ENCODE measurements at places on chromosomes 3 and 15. TPM values are rescaled to one million over a fixed set of nuclear protein-coding genes. Genes with fewer than 3 reads are reported as not detected.
A peak's percentile ranks its signal among the peaks of the same experiment; 100 is the strongest.

Gene DLEC1
- not detected for total RNA-seq

Gene GP5
- total RNA-seq: not detected

DNA sequence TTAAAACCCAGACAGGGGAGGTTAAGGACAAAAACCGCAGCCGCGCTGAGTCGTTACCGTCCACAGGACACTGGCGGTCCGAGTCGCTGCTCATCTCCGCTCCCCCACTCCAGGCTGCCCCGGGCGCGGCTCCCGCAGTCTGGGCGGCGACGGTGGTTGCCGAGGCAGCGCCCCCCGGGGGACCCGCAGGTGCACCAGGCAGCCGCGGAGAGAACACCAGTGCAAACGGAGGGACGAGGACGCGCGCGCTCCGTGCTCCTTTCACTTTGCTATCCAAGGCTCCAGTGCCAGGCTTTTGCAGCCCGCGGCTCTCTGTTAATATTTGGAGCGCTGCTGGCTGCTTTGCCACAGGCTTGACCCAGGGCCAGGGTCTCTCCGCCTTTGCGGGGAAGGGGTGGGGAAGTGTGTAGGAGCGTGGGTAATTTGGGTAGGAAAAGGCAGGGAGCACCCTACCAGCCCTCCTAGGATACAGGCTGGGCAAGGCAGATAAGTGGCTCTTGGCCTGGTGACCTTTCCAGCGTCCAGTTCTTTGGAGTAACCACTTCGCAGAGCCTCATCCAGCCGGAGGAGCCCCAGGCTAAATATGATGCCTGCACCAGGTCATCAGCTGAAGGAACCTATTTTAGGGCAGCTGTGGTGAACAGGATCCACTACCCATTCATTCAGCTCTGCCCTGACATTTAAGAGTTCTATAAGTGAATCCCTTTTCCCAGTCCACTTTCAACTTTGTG lies at the start of gene GADL1:
Gene GADL1 (minus strand): TSS at position 141 of the 731 bp plus-strand sequence. CDS start 47 bp downstream, at position 94.
- DNase-seq: peak; percentile 36

Gene MGA
- total RNA-seq: 21.5 TPM

DNA sequence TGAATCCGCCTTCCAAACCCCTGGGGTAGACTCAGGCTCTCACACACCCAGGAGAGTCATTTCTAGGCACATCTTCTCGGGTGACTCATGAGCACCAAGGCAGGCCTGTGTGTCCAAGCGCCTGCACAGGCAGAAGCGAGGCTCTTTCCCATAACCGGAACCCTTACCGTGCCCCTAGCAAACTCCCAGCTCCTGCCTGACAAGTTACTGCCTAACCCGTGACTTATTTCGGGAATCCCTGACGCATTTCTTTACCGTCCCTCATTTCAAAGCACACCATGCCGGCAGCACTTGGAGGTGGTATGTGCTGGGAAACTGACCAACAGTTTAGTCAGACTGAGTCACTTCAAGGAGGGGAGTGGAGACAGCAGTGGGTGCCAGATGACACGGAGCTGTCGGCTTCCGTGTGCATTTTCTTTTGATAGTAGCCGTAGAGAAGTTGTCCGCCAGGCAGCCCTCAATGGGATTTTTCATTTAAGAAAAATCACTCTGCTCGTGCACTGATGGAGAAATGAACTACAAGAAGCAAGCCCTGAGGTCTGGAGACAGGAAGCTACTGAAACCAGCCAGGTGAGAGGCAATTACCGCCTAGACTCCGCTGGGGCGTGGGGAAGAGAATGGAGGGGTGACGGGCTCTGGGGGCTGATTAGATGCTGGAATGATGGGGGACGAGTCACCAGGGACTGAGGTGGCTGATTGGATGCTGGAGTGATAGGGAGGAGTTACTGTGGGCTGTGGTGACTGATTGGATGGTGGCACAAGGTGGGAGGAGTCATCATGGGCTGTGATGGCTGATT lies 17.3 kb upstream of the HRH1 start:
- peak; percentile 94 for DNase-seq

- no peak for DNase-seq
Measured at GRCh38 chr15:96359616-96360521, 29.4 kb downstream of the NR2F2 start.

DNA sequence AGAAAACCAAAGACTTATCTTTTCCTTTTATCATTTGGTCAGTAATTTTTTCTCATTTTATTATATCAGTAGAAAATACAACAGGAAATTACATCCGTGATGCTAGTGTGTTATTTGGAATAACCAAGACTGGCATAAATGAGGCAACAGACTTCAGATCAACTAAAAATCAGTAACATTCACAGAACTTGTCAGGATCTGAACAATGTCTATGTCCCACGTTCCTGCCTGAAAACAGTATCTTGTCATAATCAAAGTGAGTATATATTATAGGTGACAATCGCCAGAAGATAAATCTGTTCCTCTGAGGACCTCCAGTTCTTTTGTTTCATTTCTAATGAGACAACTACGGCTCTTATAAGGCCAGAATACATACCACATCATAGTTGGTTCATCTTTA lies 41.8 kb downstream of the MYH15 start:
- no peak for DNase-seq

DNA sequence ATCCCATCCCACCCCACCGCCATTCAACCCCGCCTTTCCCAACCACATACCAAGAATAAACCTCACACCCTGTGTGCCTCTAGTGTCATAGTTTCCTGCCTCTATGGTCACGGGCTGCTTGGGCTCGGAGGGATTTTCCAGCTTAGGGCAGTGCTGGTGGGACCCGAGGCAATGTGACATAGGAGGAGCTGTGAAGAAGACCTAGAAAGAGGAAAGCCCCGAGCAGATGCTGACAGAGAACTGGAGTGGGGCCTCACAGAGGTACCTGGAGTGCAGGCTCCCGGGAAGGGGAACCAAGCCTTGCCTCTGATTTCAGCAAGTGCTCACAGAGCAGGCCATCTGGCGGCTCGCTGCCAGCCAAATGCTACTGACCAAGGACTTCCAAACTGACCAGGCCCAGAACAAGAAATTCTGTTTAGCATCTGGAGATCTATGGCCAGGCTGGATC lies 27.5 kb downstream of the BHLHE40 start:
- DNase-seq: no peak

DNA sequence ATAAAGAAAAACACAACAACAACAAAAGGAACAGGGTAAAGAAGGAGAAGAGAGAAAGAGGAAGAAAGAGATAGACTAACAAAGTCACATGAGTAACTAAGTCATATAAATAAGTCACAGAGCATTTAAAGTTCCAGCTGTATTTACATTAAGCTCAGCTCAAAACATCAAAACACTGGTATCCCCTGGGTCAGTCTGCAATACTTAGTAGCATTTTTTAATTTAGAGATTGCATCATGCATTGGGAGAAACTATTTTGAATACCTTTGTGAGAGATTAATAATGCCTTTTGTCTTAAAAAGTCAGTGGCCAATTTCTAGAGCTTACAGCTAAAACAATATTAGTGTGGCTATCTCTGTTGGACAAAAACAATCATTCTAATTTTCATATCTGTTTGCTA lies 78.4 kb downstream of the NEK10 start:
- no peak for DNase-seq

DNA sequence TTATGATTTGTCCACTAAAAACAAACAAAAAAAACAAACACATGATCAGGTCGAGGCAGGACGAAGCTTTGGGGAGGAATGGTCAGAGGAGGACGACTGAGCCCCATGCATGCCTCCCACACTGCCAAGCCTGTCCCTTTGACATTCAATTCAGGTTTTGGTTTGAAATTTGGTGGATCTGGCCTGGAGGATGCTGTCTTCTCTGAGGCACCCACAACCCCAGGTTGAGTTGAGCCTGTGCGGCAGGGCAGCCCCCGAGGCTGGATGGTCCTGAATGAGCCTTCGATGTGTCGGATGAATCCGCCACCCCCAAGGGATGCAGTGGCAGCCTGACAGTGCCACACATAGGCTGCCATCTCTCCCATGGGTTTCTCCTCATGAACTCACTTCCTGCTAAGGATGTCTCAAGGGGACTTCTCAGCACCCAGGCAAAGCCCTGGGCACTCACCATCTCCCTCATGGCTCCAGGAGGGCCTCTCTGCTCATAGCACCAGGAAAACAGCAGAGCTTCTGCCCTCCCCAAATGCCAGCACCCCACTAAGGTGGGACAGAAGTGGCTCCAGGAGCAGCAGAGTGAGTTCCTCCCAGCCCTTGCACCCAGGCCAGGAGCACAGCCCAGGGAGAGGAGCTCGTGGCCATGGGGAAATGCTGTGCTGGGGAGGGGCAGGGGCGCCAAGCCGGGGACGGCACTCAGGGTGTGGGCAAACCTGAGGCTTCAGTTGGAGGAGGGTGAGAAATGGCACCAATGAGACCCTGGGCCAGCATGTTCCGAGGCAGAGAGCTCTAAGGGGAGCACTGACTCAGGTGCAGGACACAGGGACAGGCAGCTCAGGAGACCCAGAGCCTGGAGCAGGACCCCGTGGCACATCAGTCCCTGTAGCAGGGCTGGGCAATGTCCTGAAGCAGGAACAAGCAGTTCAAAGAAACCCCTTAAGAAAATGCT lies 18.5 kb downstream of the PRR23E start:
- peak; percentile 29 for DNase-seq

DNA sequence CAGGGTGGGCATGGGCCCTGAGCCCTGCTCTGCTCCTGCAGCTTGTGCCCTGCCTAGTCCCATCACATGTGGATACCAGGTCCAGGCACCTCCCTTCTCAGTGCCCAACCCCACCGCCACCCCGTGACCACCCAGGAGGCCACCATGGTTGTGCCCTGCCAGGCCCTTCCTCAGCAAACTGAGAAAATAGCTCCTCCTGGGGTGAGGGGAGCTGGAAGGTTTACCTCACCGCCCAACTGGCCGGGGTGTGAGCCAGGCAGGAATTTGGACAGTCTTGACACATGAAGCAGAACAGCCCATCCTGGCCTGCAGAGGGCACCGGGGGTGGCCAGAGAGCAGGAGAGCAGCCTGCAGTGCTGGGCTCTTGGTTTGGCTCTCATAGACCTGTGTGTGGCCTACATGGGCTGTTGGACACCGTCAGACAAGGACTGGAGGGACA lies 11.4 kb upstream of the C3orf22 start:
- DNase-seq: no peak

Gene CD276
- 81.2 TPM for total RNA-seq

DNA sequence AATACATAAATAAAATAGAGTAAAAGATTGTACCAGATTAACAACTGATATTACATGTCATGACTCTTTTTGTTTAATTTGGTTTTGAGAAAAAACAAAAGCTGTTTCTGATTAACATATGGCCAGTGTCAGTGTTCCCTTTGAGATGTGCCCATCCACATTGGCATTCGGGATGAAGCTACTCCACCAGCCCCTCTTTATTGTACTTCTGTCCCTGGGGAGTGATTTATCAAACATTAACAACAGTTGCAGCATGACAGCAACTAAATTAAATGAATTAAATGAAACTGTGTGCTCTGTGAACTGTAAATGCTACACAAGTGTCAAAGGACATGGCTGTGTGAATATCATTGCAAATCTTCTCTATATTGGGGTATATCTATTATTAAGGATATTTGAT lies 25.9 kb upstream of the MTMR10 start:
- DNase-seq: no peak

DNA sequence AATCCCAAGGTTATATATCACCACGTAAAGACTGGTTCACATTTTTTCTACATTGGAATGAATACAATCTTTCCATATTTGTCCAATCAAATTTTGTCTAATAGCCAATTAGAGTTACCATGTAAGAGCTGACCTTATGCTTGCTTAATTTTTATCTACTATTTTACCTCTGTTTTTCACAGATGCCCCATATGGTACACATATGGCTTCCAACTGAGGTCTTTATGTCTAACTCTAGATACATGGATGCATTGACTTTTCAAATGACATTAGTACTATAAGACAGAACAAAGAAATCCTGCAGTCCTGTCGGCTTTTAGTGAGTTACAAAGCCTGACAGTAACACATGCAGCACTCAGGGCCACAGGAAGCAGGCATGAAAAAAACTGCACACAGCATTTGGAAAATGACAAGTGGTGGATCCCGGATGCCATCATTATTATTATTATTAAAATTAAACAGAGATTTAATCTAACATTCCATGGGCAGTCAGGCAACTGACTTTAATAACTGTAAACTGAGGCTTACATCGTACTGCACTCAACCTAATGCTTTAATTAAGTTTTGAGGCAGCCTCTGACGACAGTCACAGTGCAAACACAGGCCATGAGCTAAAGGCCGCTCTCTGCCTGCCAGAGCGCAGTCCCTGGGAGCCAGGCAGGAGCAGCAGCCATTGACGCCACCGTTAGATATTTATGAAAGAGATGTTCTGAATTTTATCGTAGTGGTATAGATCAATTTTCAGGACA lies 113.9 kb upstream of the TMCO5A start:
- no peak for DNase-seq

- no peak for DNase-seq
Measured at GRCh38 chr3:110736332-110736731, 335.3 kb upstream of the NECTIN3 start.

DNA sequence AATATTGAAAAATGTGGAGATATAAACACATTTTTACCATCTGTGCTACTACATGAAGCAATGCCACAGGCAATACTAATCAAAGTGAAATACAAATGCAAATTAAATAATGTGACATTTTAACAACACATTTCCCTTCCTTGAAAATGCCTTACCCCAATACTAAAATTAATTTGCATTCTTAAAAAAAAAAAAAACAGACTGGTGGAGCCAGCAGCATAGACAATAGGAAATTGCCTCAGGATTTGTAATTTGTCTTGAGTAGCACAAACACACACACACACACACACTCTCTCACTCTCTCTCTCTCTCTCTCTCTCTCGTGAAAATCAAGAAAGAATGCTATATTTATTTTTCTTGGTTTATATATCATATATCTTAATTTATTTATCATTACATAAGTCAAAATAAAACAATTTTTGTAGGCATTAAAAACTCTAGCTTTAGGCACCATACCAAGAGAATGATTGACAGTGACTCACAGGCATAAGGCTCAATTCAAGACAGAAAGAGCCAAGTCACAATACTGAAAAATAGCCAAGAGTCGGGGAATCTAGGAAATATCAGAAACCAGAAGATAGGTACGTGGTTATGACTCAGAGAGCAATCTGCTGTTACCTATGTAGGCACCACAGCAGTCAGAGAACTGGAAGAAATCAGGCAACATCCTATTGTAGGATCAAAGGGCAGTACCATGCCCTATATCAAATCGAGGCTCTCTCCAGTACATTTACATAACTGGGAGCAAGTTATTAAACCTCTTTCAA lies 23.0 kb downstream of the SUCNR1 start:
- DNase-seq: no peak

Gene ADGRG7
- not detected for total RNA-seq

Gene COL8A1
- 42.2 TPM for total RNA-seq

Gene RMDN3
- 23.8 TPM for total RNA-seq

GRCh38 chr3:23739536-23739935 lies 66.2 kb upstream of the UBE2E1 start:
- DNase-seq: no peak

- no peak for DNase-seq
Measured at GRCh38 chr3:51024765-51025632, 350.3 kb downstream of the DOCK3 start.

Gene GOLGA8S
- 0.05 TPM for total RNA-seq

DNA sequence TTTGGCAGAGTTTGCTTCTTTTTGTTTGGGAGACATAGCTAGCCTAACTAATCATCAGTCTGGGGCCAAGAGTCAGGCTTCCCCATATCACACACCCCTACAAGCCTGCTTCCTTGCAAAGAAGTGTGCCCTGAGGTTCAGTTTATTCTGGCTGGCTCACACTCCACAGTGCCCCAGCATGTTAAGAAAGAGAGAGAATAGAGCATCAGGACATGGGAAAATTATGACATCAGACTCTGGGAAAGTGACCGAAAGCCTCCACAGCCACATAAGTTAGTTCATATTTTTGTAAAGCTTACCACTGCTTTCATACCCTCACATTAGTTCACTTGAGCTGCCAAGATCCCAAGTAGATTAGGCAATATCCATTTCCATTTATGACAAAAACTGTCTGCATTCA lies 63.0 kb upstream of the CFAP161 start:
- DNase-seq: no peak

GRCh38 chr15:89003865-89004725 lies 84.2 kb upstream of the ABHD2 start:
- DNase-seq: peak; percentile 39
